Right cardiac atrium (tissue), 5 donors: ENCODE measurements at places on chromosomes 7 and 10.
A peak's percentile ranks its signal among the peaks of the same experiment; 100 is the strongest.

- no peak for DNase-seq
These were observed 14.2 kb downstream of the GOLGA7B start for GRCh38 chr10:97863808-97864207.

GRCh38 chr7:97819161-97819560, 53.0 kb downstream of the ASNS start:
- DNase-seq, result no peak

- no peak for DNase-seq
These were observed 132.6 kb downstream of the ELMO1 start for GRCh38 chr7:37315772-37316715.

GRCh38 chr10:20158086-20158485, 341.9 kb downstream of the PLXDC2 start:
- DNase-seq, result no peak

DNA sequence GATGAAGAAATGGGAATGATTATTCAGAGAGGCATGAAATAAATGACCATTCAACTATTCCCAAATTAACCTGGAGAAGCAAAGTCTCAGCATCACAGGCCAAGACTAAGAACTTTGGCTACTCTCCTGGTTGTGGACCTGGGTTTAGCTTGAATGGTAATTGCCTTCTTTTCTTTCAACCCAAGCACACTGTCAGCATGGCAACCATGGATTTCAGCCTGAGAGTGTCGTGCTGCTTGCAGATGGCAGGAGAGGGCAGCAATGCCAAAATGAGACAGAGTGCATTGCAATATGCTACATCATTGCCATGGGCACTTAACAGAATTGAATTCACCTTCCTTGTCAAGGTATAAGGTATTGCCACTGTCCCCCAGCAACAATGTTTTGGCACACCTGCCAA, 767.2 kb downstream of the REEP3 start:
- no peak for DNase-seq

GRCh38 chr7:71254751-71255150, 122.8 kb downstream of the GALNT17 start:
- no peak for DNase-seq

- no peak for DNase-seq
These were observed 12.6 kb upstream of the GRB10 start for GRCh38 chr7:50795253-50795652.

GRCh38 chr10:121994429-121994941, 5.5 kb downstream of the TACC2 start:
- DNase-seq, result peak; percentile 73

DNA sequence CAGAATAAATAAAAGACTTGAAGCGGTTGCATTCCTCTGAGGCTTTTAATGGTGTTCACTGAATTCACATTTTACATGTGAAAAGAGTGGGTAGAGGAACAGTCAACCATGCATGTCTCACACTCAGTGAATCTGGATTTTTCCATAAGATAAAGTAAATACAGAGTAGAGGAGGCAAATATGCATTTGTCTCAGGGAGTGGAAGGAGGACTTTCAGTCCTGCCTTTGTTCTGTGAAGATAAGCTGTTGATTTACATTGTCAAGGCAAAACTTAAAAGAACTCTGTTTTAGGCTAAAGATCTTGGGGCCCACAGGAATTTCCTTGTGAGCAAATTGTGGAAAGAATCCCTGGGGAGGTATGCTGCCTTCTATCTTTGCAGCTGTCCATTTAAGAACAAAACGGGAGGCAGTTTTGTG, 825.3 kb upstream of the MBL2 start:
- DNase-seq, result no peak

DNA sequence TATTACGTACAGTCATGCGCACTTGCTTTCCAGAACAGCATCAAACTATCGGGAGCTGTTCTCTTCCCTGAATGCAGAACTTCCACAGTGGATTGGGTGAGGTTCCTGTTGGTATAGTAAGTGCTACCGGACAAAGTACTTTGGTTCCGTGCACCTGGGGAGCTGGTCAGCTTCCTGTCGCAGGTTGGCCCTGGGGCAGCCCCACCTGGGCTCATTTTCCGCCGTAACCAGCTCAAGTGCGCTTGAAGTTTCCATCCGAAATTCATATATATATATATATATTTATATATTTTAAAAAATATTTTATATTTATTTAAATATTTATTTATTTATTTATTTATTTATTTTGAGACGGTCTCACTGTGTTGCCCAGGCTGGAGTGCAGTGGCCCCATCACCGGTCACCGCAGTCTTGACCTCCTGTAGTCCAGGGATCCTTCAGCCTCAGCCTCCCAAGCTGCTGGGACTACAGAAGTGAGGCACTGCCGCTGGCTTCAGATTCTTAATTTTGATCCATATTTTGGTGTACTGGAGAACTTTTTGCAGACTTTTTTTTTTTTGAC, 6.5 kb downstream of the SCART1 start:
- no peak for DNase-seq
